ENCODE measurements at places on chromosomes 7 and 10.

- DNase-seq, result no peak
Observed at GRCh38 chr10:31944071-31944433, 15.4 kb upstream of the ARHGAP12 start.

- DNase-seq, result no peak
Observed at GRCh38 chr7:111168182-111168581, 77.3 kb downstream of the LRRN3 start.

DNA sequence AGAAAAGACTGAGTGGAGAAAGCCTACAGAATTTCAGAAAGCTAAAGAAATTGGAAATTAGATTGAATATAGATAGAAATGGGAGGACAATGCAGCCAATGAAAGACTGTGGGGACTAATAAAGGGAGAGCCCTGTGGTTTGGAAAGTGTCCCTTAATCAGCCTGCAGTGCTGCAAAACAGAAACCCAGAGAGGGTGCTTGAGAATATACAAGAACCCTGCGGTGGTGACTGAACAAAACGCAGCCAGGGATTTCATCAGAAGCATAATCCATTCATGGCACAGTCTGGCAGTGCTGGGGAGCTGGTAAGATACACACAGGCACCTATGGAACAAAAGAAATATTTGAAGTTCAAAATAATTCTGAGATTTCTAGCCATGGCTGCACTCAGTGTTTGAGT, 19.1 kb downstream of the CEP41 start:
- no peak for DNase-seq

GRCh38 chr10:48382982-48383381, 76.5 kb downstream of the MAPK8 start:
- DNase-seq, result no peak

DNA sequence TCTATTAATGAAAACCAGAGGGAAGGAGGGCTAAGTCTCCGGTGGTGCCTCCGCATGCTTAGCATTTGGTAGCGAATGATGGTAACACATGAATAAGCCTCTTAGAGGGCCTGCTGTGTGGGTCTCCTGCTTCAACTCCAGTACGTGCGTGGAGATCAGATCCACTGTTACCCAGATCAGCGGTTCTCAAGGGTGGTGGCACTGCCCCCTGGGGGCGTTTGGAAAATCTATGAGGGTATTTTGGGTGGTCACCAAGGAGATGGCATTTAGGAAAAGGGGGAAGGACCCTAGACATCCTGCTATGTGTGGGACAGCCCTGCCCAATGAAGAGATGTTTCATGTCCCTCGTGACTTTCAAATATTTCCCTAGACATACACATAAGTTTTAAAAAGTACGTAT, 57.1 kb upstream of the TM9SF3 start:
- no peak for DNase-seq

GRCh38 chr10:110408203-110408871, 89.4 kb upstream of the DUSP5 start:
- DNase-seq, result no peak

GRCh38 chr7:47284691-47285635, 296.9 kb downstream of the TNS3 start:
- no peak for DNase-seq

- DNase-seq, result no peak
Observed at GRCh38 chr10:11255796-11256444, 238.2 kb downstream of the CELF2 start.

GRCh38 chr7:144975882-144976281, 140.0 kb upstream of the TPK1 start:
- no peak for DNase-seq

GRCh38 chr7:98230746-98231471, 19.7 kb downstream of the BHLHA15 start:
- DNase-seq, result no peak

GRCh38 chr10:47030191-47030703, 119.0 kb downstream of the PTPN20 start:
- no peak for DNase-seq

GRCh38 chr10:114239117-114239993, at the start of gene VWA2:
TSS of gene VWA2 (plus strand) at chr10:114239254. CDS start at chr10:114248714, 9,460 bp downstream.
- DNase-seq, result no peak
